ENCODE measurements at places on chromosomes 1 and 21.

- DNase-seq = no peak
Measured at GRCh38 chr1:37519613-37520012, 5.0 kb upstream of the MEAF6 start.

- no peak for DNase-seq
Measured at GRCh38 chr1:221015159-221015790, 136.0 kb downstream of the HLX start.

GRCh38 chr1:218945050-218945449, 228.6 kb upstream of the LYPLAL1 start:
- no peak for DNase-seq

- no peak for DNase-seq
Measured at GRCh38 chr1:117267232-117267774, 56.6 kb upstream of the VTCN1 start.

GRCh38 chr21:38833117-38833516, 27.4 kb downstream of the ETS2 start:
- no peak for DNase-seq

DNA sequence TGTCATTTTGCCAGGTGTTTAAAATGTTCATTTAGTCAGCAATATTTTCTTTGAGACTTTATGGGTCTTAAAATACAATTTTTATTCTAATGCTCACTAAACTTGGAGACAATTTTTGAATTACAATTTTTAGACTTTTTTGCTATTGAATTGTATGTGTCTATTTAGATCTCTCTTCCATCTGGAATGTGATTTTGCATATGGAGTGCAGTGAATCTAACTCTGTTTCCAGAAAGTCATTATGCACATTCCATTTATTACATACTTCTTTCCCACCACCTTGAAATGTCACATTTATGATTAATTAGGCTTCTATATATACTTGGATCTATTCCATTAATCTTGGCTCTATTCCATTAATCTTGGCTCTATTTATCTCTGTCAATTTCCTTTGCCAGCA, 5.6 kb upstream of the TSPEAR start:
- no peak for DNase-seq

- peak; percentile 79 for DNase-seq
Measured at GRCh38 chr1:111599781-111600693, 19.6 kb upstream of the RAP1A start.

- DNase-seq = no peak
Measured at GRCh38 chr1:201609661-201610318, 70.9 kb downstream of the NAV1 start.

- DNase-seq = peak; percentile 58
Measured at GRCh38 chr1:6148497-6149241, 31.5 kb downstream of the CHD5 start.

GRCh38 chr1:67853704-67854103, 20.4 kb upstream of the GNG12 start:
- no peak for DNase-seq

DNA sequence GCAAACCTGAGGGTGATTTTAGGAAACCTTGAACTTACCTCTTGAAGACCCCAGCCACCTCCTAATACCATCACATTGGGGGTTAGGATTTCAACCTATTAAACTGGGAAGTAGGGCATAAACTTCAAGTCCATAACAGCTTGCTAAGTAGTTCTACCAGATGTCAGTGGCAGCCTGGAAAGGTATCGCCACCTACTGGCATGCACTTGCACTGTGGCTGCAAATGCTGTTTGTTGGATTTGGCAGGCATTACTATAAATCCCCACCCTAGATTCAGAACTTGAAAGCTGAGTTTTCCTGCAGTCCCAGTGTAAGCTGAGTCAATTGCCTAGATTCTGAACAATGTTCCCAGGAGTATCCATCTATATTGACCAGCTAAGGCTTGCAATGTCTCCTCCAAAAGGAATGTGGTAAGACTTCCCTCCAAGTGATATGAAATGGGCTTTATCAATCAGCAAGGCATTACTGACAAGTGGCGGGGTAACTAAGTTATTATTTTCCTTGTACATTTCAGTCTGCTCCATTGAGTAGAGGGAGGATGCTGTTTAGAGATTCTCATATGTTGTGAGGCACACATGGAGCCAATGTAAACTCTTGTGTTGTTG, 474.5 kb downstream of the PTPRC start:
- DNase-seq = no peak
